Muscle of leg (tissue), 16 donors: ENCODE measurements at places on chromosomes 11 and 22. TPM values are rescaled to one million over a fixed set of nuclear protein-coding genes. Genes with fewer than 3 reads are reported as not detected.

Gene KDM2A
- 52.7 TPM for polyA plus RNA-seq

Gene OOSP1
- not detected for polyA plus RNA-seq

Gene OR10G6
- not detected for polyA plus RNA-seq

Gene OR52B4
- not detected for polyA plus RNA-seq

Gene FGF4
- 12.2 TPM for polyA plus RNA-seq

DNA sequence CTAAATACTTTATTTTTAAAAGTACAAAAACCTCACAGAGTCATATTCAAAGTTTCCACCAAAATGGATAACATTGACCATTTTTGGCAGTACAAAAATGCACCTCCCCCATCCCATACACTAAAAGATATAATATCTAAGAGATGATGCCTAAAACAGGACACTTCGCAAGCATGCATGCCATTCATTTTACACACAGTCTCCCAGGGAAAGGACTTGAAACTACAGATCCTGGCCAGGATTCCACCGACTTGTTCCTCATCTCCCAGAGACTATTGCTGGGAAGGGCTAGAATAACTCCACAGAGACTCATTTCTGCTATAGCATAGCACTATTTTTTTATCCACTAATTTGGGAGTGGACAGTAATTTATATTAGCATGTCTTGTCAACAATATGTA, 81.7 kb downstream of the MTNR1B start:
- DNase-seq = no peak

DNA sequence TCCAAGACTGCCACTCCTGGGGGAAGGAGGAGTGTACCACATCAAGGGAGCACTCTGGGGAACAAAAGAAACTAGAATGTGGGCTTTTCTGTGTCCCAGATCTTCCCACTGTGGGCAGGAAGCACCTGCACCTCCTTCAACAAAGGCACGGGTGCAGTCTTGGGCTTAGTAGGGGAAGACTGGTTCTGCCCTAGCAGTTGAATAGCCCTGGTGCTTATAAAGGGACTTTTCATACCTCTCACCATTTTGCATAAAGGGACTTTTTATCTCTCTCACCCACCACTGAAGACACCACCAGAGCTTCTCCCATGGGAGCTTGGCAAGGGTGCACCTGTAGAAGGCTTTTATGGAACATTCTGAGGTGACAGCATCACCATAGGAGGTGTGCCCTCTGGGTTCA, 65.8 kb upstream of the MS4A8 start:
- no peak for DNase-seq

DNA sequence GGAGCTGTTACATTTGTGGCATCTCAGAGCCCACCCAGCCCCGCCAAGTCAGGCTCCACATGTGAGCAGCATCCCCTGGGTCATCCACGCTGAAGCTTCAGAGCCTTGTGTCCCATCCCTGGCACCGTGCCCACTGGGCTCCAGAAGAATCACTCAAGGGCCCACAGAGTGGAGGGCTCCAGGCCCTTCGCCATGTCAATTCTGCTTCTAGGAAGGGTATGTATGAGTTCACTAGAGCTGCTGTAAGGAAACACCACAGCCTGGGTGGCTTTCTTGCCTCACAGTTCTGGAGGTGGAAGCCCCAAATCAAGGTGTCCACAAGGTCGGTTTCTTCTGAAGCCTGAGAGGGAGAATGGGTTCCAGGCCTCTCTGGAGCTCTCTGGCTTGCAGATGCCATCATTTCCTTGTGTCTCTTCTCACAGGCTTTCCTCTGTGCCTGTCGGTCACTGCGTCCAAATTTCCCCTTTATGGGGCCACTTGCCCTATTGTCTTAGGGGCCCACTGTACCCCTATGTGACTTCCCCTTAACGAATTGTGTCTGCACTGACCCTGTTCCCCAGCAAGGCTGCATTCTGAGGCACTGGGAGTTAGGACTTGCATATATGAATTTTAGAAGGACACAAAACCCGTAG, 1476.0 kb downstream of the TBC1D22A start:
- DNase-seq = no peak

DNA sequence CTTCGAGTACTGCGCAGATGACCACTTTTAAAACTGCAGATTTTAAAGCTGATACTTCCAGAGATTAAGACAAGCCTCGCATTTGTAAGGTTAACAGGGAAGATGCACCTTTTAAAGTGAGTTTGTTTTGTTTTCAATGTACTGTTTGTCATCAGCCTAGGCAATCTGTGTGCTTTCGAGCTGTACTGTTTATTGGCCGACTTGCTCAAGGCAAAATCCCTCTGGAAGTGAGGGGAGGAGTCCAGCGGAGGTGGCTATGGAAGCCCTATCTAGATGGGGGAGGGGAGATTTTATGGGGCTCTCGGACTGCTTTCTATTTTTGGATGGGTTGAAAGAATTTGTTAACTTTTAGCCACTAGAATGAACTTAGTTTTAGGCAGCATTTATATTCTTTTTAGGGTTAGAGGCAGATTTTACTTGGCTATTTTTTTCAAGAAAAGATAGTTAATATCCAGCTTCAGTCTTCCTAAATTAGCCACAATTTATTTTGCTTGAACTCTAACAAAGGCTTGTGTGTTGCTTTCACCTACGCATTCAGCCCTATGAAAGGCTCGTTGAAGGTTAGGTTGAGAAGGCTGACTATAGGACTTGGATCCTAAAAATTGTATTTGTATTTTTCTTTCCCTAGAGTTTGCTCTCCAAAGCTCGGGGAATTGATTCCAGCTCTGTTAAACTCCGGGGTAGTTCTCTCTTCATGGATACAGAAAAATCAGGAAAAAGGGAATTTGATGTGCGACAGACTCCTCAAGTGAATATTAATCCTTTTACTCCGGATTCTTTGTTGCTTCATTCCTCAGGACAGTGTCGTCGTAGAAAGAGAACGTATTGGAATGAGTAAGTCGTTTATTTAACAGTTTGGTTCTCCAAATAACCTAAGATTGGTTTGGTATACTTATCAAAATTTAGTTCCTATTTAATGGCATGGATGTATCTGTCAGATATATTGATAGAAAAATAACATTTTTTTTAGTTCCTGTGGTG, 2.1 kb downstream of the WEE1 start:
- peak; percentile 95 for DNase-seq

DNA sequence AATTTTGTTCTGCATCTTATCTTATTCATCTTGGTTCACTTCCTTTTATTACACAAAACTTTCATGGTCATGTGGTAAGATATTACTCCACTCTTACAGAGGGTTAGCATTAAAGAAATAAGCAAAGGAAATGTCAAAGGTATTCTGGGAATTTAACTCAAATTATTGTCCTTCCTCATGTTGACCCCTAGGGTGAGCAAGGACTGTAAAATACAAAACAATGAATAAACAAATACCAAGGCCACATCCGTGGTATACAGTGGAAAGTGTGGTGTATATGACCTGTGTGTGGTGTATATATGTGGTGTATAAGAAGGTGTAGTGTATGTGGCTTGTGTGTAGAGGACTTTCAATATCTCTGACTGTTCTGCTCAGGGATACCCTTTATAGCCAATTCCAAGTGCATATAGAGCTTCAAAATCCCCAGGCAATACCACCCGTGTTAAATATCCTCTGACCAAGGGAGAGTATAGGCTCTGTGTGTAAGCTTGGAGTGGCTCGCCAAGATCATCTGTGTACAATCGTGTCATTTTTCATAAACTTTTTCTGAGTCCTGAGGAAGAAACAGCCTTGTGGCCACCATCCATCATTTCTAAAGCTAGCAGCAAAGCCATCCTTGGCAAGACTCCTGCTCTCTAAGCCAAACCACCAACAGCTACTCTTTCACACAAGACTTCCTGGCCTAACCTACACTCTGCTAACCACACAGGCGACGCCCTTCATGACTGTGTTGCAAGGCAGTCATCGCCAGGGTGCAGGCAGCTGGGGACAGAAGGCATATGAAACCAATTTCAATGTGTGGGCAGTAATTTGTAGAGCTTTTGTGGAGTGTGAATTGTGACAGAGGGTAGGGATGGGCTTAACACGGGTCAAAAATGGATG, 548.0 kb downstream of the ETS1 start:
- DNase-seq = peak; percentile 36

DNA sequence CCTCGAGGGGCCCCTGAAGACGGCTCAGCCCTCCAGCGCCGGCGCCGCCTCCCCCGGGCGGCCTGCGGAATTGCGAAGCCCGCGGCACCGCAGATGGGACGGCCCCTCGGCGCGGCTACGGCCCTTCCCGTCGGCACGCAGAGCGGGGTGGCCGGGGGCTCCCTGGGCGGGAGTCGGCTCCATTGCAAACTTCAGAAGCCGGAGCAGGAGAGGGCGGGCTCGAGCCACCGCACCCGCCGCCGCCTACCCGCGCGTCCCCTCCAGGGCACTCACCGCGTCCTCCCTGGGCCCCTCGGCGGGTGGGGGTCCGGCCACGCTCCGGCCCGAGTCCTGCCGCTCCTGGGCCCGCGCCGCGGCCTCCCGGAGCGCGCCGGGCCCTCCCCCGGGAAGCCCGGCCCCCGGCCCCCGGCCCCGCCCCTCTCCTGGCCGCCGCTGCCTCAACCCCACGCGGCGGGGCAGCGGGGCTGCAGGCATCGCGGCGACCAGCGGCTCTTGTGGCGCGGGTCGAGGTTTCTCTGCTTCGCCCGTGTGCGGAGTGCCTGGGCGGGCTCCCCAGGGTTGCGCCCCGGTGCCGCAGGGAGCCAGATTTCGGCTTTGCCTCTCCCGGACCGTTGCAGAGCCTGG, at the start of gene PACSIN3:
Gene PACSIN3, minus strand, starts transcription at position 359 of the 624 bp plus-strand sequence. CDS start 3,707 bp downstream, outside the sequence.
- no peak for DNase-seq
